Activated naive CD8-positive, alpha-beta T cell treated with anti-CD3 and anti-CD28 coated beads for 36 hours (primary cell): ENCODE measurements at places on chromosomes 1 and 21. TPM values are rescaled to one million over a fixed set of nuclear protein-coding genes. Genes with fewer than 3 reads are reported as not detected.

GRCh38 chr1:153649863-153650235 is 8.7 kb upstream of the SNAPIN start:
- no peak for DNase-seq

GRCh38 chr1:147641695-147642592 is 28.4 kb downstream of the ACP6 start:
- peak; percentile 28 for DNase-seq

GRCh38 chr1:80441664-80442063 is 1359.1 kb upstream of the ADGRL2 start:
- no peak for DNase-seq

The CGN gene
- 2.0 TPM for total RNA-seq

GRCh38 chr1:164953098-164953497 is 394.1 kb downstream of the PBX1 start:
- no peak for DNase-seq

DNA sequence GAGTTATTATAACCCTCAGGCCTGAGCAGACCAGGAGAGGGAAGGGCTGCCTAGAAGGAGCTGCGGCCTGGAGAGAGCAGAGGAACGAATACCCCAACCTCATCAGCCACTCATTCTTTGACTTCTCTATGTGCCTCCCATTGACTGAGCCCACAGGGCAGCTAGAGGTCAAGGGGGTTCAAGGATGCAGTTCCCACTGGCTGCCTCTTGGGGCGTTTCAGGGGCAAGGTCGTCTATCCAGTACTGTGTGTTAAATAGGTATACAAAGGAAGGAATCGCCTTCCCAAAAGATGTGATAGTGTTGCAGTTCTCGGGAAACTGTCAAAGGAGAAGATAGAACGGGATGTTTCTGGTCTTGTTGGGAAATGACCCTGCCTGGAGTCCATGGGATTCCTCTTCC is 250.6 kb downstream of the PRDM2 start:
- no peak for DNase-seq

GRCh38 chr1:51444096-51444495 is 75.0 kb downstream of the EPS15 start:
- no peak for DNase-seq

DNA sequence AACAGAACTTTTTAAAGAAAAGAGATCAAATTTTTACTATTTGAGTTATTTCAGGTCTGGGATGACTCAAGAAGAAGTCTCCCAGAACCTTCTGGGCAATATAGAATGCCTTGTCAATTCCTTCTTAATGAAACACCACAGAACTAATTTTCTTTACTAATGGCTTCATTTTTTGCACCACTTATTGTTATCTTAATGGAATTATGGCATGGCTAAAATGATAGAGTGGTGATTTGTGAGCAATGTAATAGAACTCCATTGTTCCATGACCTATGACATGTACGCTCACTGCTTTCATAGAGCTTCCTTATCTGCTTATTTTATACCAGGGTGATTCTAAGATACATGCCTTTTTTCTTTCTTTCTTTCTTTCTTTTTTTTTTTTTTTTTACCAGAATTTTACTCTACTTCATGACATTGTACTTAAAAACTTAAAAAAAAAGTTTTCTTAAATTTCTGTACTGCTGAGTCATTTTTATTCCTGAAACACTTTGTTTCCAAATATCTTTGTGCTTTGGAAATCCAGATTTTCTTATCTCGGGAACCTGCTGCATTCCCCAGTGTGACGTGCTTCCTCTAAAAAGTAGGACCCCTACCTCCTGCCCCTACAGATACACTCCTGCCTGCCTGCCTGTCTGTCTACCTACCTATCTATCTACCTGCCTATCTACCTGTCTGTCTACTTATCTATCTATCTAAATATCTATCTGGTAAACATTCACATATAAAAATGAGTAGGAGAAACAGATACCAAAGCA is 284.9 kb downstream of the PBX1 start:
- no peak for DNase-seq

DNA sequence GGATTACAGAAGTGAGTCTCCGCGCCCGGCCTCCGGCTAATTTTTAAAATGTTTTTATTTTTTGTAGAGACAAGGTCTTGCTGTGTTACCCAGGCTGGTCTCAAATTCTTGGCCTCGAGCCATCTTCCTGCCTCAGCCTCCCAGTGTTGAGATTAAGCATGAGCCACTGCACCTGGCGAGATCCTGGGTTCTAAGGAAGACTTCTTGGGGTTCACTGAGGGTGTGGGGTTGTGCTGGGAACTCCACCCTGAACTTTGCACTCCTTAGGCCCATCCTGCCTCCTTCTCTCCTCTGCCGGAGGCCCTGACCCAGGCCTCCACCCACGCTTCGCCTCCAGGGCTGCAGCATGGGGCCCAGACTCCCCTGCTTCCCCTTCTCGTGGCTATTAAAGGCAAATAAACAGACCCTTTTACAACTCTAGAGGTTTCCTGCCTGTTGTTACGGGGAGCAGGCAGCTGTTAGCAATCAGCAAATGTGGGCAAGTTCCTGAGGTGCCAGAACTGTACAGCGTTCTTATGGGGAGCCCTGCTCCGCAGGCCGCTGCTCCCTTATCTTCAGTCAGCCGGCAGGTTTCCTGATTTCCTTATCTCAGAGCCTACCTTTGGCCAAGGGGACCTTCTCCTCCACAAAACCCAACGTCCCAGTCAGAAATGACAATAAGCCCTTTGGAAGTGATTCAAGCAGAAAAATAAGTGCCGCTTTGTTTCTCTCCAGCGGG is 41.0 kb upstream of the LIN9 start:
- DNase-seq: no peak

The SLC6A9 gene
- total RNA-seq: 14.8 TPM

DNA sequence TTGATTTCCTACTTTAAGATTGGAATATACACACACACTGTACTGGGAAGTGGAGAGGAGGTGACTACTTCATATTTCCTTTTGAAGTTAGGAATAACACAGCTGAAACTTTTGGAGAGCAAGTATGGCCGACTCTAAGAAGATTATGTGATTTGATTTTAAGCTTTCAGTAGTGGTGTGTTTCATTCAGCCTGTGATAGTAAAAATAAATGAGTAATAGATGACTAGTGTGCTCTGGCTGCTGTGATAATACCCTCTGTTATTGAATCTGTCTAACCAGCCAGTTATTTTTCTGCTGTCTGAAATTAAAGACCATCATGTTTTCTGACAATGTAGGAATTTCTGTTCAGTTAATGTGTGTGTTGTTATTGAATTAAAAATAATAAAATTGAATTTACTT is 48.3 kb downstream of the CTTNBP2NL start:
- no peak for DNase-seq

The MROH9 gene
- total RNA-seq: not detected

GRCh38 chr1:30881319-30882181 is 27.0 kb downstream of the SDC3 start:
- DNase-seq: no peak

DNA sequence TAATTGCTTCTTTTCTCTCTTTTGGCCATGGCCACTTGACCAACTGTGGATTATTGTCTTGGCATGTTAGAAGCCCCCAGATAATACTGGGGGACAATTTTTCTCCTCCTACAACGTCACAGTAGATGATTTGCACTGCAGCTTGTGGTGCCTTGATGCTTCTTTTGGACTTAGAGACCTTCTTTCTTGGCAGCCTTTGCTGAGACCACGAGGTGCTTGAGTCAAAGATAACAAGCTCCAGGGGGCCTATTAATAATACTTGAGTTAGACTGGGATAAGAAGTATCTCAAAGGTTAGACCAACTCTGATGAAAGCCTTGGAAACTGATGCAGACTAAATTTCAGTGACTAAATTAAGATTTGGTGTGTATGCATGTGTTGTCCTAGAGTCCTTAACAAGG is 3.2 kb downstream of the PPP1R12B start:
- DNase-seq: no peak

DNA sequence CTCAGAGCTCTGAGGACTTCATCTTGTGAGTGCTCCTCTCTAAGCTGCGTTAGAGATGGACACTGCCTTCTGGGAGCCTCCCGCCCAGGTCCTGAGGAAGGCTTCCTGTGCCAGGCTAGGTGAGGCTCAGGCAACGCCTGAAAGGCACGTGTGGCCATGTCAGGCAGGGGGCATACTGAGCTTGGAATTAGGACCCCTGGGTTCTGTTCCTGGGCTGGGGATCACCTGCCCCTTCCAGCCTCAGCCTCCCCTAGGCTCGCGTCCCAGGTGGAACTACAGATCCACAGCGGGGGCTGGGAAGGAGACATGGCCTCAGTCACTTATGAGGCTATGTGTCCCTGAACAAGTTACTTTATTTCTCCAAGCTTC is 10.0 kb upstream of the ASCL5 start:
- no peak for DNase-seq

- DNase-seq: no peak
These were observed 175.3 kb downstream of the CACNA1E start for GRCh38 chr1:181658581-181658980.

- no peak for DNase-seq
These were observed 1.5 kb downstream of the PTGFRN start for GRCh38 chr1:116911188-116911553.

DNA sequence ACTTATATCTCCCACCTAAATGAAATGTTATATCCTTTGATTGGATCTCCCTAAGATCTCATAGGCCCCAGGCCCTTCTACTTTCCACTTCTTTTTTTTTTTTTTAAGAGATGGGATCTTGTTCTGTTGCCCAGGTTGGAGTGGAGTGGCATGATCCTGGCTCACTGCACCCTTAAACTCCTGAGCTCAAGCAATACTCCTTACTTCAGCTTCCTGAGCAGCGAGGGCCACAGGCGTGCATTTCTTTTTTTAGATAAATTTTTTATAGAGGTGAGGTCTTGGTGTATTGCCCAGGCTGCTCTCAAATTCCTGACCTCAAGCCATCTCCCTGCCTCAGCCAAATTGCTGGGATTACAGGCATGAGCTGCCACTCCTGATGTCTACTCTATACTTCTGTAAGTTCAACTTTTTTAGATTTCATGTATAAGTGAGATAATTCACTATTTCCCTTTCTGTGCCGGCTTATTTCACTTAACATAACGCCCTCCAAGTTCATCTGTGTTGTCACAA is 987.5 kb upstream of the NCAM2 start:
- DNase-seq: no peak

The GJC2 gene
- total RNA-seq: 1.1 TPM

The PPM1J gene
- 0.80 TPM for total RNA-seq

GRCh38 chr1:7508934-7509519 is 262.1 kb upstream of the VAMP3 start:
- DNase-seq: no peak

The DPT gene
- total RNA-seq: not detected

DNA sequence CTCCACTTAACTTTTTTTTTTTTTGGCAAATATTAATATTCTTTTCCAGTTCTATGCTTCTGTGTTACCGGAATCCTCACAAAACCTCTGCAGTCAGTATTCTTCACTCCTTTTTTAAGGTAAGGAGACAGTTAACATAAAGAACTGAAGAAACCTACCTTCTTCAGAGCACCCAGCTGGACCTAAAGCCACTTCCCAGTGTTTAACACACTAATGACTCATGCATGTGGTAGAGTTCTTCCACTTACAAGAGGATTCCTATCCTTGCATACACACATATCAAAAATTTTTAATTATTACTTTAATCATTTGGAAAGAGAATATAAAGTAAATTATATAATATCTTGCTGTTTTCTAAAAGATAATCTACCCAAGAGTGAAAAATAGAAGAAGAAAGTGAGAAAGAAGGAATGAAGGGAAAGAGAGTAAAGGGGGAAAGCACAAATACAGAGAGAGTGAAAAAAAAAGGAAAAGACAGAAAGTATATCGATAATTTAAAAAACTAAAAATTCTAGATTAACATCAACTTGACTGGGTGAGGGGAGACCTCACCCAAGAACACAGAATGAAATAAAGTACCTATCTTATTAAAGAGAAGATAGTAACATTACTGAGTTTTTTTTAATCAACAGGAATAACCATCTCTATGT is 54.9 kb downstream of the ENAH start:
- DNase-seq: no peak

- DNase-seq: no peak
These were observed 1.5 kb downstream of the TRNP1 start for GRCh38 chr1:26994787-26995517.

DNA sequence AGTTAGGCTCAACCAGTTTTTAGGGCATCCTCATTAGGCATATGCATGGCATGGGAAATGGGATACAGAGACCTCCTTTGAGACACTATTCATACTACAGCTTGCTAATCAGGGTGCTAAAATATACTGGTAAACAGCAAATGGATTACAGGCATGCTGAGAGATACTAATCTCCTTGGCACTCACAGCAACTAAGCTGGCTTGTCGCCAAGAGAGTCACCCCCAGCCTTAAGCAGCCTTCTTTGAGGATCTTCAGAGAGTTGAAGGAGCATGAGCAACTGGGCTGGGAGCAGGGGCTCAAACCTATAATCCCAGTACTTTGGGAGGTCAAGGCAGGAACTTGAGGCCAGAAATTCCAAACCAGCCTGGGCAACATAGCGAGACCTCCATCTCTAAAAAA is 120.1 kb upstream of the NR5A2 start:
- DNase-seq: no peak

The SPRR2E gene
- not detected for total RNA-seq

The TSSK3 gene
- total RNA-seq: 0.48 TPM

- DNase-seq: no peak
These were observed 1.2 kb upstream of the CSMD2 start for GRCh38 chr1:34166191-34166624.

GRCh38 chr1:64516301-64516700 is 46.4 kb downstream of the CACHD1 start:
- no peak for DNase-seq

GRCh38 chr1:201359031-201359872 is 18.2 kb downstream of the TNNT2 start:
- DNase-seq: no peak

GRCh38 chr1:11872545-11872944 is 13.8 kb upstream of the NPPB start:
- DNase-seq: no peak

GRCh38 chr1:46487818-46488218 is 1.8 kb upstream of the DMBX1 start:
- no peak for DNase-seq

DNA sequence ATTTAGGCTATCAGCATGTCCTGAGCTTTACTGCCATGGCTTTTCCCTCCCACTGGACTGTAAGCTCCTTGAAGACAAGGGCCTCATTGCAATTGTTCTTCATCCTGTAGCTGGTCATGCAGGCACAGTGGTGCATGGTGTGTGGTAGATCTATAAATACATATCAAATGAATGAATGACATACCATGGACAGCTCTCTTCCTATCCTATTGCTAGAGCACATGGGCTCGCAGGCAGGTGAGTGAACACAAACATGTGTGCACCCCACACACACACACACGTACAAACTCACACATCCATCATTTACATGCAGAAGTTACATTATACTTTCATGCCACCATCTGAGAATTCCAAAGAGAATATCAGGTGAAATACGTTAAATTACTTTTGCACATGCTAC is 172.9 kb upstream of the RUNX1 start:
- no peak for DNase-seq
